ENCODE measurements at places on chromosomes 5 and 9.
A peak's percentile ranks its signal among the peaks of the same experiment; 100 is the strongest.

- peak; percentile 62 for DNase-seq
These were observed 84.1 kb downstream of the SNX18 start for GRCh38 chr5:54601411-54602230.

- DNase-seq: no peak
These were observed 183.9 kb upstream of the SH3GL2 start for GRCh38 chr9:17394881-17395510.

- DNase-seq: no peak
These were observed 64.6 kb downstream of the ENC1 start for GRCh38 chr5:74575741-74576538.

GRCh38 chr5:91059409-91059808, 323.7 kb downstream of the ARRDC3 start:
- DNase-seq: no peak

DNA sequence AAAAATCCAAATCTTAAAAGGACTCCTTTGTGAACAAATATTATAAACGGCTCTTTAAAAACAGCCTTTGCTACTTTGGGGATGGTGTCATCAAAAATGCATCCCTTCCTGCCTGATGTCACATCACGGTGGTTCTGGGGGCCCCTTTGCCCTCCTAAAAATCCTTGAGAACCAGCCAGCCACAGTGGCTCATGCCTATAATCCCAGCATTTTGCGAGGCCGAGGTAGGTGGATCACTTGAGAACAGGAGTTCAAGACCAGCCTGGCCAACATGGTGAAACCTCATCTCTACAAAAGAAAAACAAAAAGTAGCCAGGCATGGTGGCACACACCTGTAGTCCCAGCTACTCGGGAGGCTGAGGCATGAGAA, 43.9 kb downstream of the FNBP1 start:
- DNase-seq: no peak
